ENCODE measurements at places on chromosomes 2 and 18.

DNA sequence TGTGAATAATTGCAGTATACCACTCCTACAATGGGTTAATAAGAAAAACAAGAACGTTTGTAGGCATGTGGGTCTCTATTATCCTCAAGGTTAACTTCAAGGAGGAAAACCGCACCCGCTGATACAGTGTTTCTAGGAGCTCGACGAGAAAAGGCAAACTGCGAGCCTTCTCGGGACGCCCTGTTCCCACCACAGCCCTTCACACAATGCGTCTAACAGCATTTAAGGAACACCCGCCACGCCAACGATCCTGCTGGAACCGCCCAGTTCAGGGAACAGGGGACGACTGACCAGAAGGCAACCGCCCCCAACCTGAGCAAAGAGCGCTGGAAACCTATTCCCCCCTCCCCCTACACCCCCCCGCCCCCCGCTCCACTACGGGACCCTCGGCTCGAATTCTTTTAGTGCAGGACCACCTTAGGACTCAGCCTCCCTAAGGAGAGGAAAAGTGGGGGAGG, 710 bp upstream of the TMSB10 start:
- DNase-seq = no peak

DNA sequence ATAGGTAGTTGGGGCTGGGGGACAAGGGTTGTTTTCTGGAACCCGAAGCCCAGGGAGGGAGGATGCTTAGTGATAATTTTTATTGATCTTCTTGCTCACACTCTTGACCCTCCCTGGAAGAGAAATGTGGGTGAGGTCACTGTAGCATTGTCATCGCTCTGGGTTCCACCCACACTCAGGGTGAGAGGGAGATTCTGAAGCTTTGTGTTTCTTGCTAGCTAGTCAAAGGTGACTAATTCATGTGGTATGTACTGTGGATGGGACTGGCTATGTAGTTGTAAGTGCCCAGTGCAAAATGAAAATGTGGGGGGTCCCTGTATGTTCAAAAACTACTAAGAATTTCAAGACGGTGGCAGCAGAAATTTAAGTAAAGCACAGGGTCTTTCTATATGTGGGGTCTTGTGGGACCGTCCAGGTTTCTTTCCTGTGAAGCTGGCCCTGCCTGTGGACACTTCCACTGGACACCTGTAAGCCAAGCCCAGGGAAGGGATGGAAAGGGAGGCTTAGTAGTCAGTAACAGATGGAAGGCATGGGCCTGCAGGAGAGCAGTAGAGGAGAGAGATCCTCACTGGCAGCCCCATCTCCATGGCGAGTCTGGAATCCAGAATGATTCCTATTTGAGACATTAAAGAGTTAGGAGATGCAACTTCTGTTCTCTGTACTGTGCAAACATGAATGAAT, 35.0 kb downstream of the TSN start:
- DNase-seq = no peak

DNA sequence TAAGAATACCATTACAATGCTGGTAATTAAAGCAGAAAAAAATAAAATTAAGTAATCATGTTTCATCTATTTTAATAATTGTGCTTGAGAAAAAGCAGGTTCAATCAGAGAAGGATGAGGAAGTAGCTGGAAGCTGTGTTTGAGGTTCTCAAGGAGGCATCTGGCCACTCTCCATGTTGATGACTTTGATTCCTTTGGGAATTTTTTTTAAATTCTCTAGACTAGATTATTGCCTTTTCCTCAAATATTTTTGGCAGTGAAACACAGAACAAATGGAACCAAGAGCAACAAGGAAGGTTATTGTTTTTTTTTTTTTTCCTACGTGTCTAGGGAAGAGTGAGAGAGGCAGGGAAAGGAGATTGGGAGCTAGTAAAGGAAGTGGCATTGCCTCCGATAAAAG, 99.9 kb upstream of the NRP2 start:
- no peak for DNase-seq

GRCh38 chr2:155714983-155715382, 617.5 kb downstream of the NR4A2 start:
- DNase-seq = no peak

DNA sequence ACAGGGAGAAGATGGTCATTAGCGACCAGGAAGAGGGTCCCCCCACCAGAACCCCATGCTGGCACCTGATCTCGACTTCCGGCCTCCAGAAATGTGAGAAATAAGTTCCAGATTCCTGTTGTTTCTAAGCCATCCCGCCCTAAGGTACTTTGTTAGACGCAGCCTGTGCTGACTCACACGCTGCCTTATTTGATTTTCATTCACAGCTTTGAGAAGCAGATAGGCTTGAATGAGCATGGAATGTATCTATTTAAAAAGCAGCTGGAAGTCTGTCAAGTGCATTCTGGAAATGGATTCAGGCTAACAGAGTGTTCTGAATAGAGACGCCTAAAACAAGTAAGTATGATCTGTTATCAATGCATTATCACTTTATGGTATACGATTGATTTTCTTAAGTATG, 8.3 kb upstream of the IL1R2 start:
- no peak for DNase-seq

DNA sequence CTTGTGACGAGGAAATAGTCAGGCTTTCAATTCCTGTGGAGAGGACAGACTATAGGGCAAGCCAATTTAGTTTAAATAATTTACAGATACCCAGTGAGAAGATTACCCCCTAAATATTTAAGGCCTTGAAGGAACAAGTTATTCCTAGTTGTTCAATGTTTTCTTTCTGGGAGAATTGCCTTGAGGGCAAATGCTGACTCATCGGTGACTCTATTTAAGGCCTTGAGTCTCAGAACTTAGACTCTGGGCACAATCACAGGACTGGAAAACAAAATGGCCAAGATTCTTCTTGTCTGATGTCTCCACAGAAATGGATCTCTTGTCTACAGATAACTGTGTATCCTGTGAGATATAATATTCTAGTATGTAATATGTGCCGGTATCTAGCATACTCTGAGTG, 467.1 kb downstream of the SUCLG1 start:
- DNase-seq = no peak

GRCh38 chr18:38575648-38576047, 1010.0 kb upstream of the CELF4 start:
- DNase-seq = no peak

- DNase-seq = no peak
These were observed 258.3 kb downstream of the PRKCE start for GRCh38 chr2:45909677-45910191.

GRCh38 chr18:23990474-23991410, 23.8 kb upstream of the TTC39C start:
- no peak for DNase-seq

GRCh38 chr2:219245899-219246230, 586 bp downstream of the STK16 start:
- no peak for DNase-seq

- no peak for DNase-seq
These were observed 60.3 kb upstream of the SP3 start for GRCh38 chr2:174025271-174026121.

- DNase-seq = no peak
These were observed 856.1 kb upstream of the ID2 start for GRCh38 chr2:7825591-7826312.

DNA sequence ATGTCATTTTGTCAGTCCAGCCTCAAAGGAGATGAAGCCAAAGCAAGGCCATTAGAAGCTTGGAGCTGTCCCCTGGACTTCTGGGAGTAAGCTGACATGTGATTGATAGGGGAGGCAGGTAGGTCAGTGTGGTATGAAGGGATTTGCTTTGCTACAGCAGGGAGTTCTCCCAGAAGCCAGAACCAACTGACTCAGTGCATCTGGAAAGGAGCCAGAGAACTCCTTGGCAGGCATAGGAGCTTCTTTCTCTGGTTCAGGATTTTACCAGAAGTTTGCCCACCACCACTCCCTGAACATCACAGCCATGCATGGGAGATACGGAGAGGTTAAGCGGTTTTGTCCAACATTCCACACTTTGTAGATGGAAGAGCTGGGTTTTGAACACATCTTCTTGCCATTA, 24.5 kb upstream of the KCNE4 start:
- DNase-seq = no peak

- no peak for DNase-seq
These were observed 571.9 kb upstream of the PKDCC start for GRCh38 chr2:41475959-41476358.

DNA sequence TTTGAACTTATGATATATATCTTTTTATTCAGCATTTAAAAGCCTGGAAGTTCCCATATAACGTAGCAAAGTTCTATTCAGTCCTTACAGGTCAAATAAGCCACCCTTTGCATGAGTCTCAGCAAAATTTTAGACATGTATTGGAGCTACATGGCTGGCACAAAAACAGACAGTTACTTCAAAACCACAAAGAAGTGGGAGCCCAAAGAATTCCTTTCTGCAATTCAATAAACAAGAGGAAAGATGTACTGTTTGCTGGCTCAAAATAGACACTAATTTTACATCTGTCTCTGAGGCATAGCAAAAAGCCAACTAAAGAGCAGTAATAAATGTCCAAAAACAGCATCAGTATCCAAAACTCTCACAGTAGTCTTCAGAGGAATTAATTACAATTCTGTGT, 87.0 kb downstream of the ZEB2 start:
- DNase-seq = no peak

- DNase-seq = no peak
These were observed 203.4 kb downstream of the CTNNA2 start for GRCh38 chr2:79716266-79716665.

- no peak for DNase-seq
These were observed 166.7 kb downstream of the FHOD3 start for GRCh38 chr18:36464126-36464651.
